Cerebellum (tissue), 4 donors: ENCODE measurements at places on chromosomes 2 and 18. TPM values are rescaled to one million over a fixed set of nuclear protein-coding genes. Genes with fewer than 3 reads are reported as not detected.

GALR1 gene
- total RNA-seq, result 1.4 TPM

REG3A gene
- total RNA-seq, result 0.45 TPM

DPYSL5 gene
- 90.2 TPM for total RNA-seq

ST6GAL2 gene
- total RNA-seq, result 139 TPM

ATG16L1 gene
- total RNA-seq, result 36.7 TPM

COL6A3 gene
- total RNA-seq, result 59.6 TPM

VWA3B gene
- total RNA-seq, result 0.73 TPM

GCKR gene
- total RNA-seq, result 0.54 TPM

FAM237A gene
- total RNA-seq, result not detected

RNASEH1 gene
- total RNA-seq, result 18.1 TPM

NT5DC4 gene
- not detected for total RNA-seq

SAP130 gene
- total RNA-seq, result 8.1 TPM

DNA sequence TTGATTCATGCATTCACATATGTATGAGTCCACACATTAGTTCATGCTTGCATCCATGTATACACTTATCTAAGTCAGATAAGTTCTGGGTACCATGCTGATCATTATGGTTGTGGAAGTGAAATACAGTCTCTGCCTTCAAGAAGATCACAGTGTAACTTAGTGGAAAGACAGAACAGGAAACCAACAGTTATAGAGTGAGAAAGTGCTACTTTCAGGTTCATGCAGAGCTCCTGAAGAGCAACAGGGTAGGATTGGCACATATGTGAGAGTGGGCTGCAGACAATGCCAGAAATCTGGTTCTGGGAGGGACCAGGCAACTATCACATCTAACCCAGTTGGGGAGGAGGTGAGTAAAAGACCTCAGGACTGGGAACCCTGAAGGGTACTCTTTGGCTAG lies 35.4 kb upstream of the PGAP1 start:
- DNase-seq, result no peak

- DNase-seq, result no peak
These were observed 90.1 kb downstream of the DOK6 start for GRCh38 chr18:69490813-69491212.

DNA sequence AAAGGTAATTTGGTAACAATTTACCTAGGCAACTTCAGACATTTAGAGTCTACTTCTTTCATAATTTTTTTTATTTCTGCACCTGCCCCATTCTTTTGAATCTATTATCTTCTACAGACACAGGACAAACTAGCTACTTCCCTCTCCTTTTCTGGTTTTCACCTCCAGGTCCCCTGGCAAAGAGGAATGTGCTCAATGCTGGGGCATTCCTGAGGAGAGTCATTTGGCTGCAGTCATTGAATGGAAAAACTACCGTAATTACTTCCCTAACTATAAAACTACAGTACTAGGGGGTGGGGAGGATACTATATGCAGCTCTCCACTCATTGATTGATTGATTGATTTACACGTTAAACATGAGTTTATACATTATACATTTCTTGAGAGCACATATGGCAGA lies 11.2 kb upstream of the ARHGAP28 start:
- no peak for DNase-seq

DNA sequence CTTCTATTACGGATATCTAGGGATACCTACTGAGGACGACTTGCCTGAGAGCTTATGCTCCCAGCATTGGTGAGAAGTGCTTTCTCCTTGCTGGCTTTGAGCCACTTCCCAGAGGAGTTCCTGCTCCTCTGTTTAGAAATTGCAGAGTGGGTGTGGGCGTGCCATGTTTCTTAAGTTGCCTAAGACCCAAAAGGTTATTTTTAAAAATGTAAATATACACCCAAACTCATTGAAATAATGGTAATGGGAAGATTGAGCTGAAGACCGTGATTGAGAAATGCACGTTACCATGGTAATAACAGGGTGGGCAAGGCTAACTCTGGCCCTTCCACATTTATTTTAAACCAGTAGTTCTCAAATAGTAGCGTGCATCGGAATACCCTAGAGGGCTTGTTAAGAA lies 17.2 kb upstream of the TMEM200C start:
- no peak for DNase-seq

- DNase-seq, result no peak
These were observed 797.3 kb downstream of the BCL11A start for GRCh38 chr2:59756150-59756549.

DNA sequence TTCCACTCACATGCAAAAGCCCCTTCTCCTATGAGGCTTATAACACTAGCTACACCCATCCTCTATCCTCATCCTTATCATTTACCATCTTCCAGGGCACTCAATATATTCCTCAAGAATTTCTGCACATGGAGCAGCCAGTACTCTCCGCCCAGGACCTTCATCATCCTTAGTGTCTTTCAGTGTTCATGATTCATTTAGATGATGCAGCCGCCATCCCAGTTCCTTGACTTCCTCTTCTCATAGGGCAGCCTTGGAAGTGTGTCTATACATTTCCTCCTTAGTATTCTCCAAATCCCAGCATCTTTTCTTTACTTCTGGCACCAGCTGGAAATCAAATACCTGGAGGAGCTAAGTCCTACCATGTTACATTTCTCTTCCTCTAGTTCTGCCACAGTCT lies 3.0 kb upstream of the ITSN2 start:
- no peak for DNase-seq

DNA sequence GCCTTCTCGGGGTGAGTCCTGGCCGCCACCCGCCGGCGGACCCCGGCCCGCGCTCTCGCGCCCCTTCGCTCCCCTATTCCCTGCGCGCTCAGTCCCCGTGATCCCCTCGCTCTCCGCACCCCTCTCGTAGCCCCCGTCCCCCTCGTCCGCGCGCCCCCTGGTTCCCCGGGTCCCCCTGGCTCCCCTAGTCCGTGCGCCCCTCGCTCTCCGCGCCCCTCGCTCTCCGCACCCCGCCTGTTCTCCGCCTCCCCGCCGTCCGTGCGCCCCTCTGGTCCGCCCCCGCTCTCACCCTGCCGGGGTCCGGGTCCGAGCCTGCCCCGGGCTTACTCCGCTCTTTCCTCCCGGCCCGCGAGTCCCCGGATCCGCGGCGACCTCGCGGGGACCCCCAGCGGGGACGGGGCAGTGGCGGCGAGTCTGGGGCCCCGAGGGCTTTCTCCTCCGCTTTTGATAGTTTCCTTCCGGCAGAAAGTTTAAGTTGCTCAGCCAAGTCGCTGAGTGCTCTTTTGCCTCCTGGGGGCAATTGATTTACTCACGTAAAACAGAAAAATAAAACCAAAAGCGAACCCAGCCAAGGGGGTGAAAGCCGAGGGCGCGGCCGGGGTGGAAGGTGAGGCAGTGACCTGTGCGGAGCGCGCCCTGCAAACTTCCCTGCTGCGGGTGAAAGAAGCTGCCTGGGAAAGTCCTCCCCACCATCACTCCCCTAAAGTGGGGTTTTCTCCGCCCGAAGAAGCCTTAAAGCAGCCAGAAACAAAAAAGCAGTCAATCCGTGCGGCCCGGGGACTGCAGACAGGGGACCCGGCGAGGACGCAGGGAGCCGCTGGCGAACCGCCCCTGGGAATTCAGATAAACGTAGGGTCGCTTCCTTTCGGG lies 568 bp downstream of the RAB31 start:
- DNase-seq, result no peak

GRCh38 chr2:67689651-67690050 lies 292.5 kb downstream of the ETAA1 start:
- DNase-seq, result no peak

GRCh38 chr2:201353116-201353515 lies 4.0 kb downstream of the FLACC1 start:
- no peak for DNase-seq

GRCh38 chr2:142877216-142877838 lies at the start of gene KYNU:
Gene KYNU (plus strand): TSS chr2:142877664. CDS start chr2:142885368, 7,704 bp downstream.
- no peak for DNase-seq

DNA sequence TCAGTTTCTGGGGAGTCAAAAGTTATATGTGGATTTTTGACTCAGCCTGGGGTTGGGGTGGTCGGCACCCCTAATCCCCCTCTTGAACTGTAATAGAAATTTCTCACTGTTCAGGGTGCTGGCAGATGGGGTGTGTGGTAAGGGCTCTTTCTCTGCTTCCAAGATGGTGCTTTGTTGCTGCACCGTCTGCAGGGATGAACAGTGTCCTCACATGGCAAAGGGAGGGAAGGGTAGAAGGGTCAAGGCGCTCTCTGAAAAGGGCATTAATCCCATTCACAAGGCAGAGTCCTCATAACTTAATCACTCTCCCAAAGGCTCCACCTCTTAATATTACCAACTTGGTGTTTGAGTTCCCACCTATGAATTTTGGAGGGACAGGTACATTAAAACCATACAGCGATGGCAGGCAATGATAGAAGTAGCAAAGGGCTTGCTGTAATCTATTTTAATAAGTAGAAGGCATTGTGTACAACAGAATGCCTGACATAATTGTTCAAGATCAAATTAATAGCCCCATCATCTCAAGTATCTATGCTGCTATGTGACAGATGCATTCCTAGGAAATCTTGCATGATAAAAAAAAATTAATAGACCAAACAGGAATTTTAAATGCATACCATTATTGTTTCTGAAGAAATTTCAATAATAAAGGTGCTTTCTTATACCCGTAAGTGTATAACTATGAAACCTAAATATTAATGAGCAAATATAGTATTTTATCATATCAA lies 28.1 kb downstream of the MMADHC start:
- DNase-seq, result no peak

- DNase-seq, result peak; percentile 19
These were observed 52.9 kb upstream of the SPATS2L start for GRCh38 chr2:200253639-200254038.

- DNase-seq, result no peak
These were observed 46.7 kb upstream of the CREB1 start for GRCh38 chr2:207483066-207483465.

- DNase-seq, result peak; percentile 28
These were observed 536.9 kb downstream of the TMX3 start for GRCh38 chr18:68177807-68178702.

DNA sequence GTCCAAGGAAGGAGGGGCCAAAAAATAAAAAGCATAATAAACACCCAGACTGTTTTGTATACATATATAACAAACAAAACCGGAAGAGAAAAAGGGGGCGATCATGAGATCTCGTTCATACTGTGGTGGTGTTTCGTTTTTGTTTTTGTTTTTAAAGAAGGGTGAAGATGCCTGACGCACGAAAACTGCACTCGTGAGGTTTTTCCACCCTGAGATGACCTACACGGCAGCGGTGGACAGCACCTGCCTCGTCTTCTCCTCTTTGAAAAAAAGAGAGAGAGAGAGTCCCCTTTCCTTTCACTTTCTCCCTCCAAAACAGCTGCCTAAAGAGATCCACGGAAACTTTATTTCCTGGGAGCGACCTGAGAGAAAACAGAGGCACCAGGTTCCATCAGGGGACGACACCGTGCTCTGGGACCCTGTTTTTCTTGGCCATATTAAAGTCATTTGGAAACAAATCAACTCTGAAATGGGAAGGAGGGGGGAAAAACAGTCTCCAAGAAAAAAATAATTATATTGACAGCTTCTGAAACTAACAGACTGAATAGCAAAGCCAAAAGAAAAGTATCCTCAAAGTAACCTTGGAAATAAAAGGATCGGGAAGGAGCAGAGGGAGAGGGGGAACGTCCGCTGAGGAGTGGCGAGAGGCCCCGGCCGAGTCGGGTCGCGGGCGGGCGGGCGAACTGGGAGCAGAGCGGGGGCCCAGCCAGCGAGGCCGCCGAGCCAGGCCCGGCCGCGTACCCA lies 3.5 kb downstream of the POU3F3 start:
- no peak for DNase-seq

GRCh38 chr2:31523871-31524492 lies 56.8 kb downstream of the SRD5A2 start:
- no peak for DNase-seq

- peak; percentile 58 for DNase-seq
These were observed 4.2 kb downstream of the CIB4 start for GRCh38 chr2:26636935-26637334.

- DNase-seq, result peak; percentile 71
These were observed 365.2 kb downstream of the AKAIN1 start for GRCh38 chr18:4831791-4832375.

DNA sequence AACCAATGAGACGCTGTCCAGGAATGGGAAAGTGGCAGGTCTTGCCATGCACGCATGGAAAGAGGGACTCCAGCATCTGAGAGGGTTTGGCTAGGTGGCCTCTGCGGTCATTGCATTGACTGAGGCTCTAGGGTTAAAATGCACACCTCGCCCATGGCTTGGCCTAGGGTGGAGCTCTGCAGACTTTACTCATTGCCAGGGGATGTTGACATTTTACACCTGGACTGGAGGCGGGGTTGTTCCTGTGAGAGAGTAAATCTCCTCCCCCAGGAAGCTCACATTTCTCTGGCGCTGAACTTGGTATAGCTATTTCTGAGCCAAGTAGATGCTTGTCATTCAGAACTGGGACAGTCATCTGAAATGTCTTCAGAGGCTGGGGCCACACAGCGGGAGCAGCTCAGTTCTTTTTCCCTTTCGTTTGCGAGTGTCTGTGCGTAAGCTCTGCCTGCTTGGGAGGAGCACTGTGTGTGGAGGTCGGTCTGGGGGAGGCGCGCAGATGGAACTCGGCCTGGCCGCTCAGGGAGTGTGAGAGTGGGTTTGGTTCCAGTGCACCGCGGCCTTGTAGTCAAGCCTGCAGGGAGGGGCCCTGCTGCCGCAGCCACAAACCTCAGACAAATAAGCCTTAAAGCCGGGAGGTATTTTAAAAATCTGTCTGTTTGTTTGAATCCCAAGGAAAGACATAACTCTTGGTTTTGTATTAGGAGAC lies 76.5 kb downstream of the LPIN1 start:
- DNase-seq, result no peak

GRCh38 chr2:186125156-186125555 lies 360.9 kb upstream of the ZC3H15 start:
- DNase-seq, result no peak

DNA sequence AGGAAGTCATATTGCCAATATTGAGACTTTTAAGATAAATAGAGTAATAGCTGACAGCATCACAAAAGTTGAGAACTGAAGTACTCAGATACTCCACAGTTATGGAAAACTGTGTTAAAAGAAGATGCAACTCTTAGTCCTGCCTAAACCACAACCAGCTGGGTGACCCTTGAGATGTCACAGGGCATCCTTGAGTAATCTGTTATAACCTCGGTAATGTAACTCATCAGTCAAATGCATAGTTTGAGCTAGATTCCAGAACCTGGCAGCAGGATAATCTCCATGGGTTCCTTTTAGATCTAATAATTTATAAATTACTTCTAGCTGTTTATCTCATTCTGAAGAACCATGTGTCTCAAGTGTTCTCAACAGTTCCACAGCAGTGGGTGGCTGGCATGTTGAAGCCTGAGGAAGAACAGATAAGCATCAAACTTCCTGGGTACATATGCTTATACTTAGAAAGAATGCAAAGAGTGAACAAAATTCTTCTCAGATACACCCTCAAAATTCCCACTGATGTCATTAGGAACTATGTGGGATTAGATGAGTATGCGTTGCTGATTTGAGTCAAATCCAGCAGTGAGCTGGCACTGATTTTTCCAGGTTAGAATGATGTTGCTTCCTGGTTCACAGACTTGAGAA lies 304.1 kb upstream of the ERBB4 start:
- DNase-seq, result no peak

DNA sequence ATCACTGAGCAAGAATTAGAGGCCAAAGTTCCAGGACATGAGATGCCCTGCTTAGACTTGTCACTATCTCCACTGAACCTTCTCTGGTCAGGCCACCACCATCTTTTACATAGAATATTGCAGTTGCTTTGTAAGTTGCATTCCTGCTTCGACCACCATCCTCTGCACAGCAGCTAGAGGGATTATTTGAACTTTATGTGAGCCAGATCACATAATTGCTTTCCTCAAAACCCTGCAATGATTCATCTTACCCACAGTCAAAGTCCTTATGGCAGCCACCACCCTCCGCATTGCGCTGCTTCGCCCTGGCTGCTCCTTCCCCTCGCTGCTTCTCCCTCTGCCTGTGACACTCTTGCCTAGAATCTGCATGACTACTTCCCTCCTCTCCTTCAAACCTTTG lies 111.3 kb downstream of the EML6 start:
- no peak for DNase-seq

GRCh38 chr2:8103085-8103708 lies 578.7 kb upstream of the ID2 start:
- no peak for DNase-seq
